Stimulated activated CD4-positive, alpha-beta T cell treated with anti-CD3 and anti-CD28 coated beads, Interleukin-1b, Interleukin-23, amount 100 ng/mL, for 24 hours (primary cell): ENCODE measurements at places on chromosomes 16 and 17.

DNA sequence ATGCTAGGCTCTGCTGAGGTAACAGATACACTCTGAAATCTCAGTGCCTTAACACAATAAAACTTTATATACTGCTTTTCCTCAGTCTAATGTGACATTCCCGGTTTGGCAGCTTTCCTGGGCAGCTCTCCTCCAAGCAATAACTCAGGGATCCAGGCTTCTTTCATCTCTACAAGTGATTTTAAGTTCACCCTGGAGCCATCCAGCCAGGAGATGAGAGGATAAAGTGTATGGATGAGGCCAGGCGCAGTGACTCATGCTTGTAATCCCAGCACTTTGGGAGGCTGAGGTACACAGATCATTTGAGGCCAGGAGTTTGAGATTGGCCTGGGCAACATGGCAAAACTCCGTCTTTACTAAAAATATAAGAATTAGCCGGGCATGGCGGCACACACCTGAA is 147.2 kb downstream of the UTP18 start:
- DNase-seq, result no peak

- DNase-seq, result peak; percentile 45
Observed at GRCh38 chr17:31842195-31843069, 16.6 kb downstream of the COPRS start.

GRCh38 chr17:45190503-45191255 is 29.0 kb downstream of the HEXIM2 start:
- no peak for DNase-seq

DNA sequence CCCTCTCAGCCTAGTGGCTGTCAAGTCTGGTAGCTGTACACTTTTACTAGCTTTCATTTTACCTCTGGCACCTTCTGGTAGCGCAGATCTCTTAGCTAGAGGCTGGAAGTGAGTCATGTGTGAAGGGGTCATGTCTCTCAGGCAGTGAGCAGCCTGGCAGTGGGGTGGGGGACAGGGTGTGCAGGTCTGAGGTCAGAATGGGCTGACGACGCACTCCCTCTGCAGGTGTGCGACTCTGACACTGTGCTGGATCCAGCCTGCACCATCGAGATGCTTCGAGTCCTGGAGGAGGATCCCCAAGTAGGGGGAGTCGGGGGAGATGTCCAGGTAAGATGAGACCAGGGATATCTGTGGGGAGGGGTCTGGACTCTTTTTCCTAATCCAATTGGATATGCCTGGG is 7.8 kb downstream of the HAS3 start:
- DNase-seq, result no peak

DNA sequence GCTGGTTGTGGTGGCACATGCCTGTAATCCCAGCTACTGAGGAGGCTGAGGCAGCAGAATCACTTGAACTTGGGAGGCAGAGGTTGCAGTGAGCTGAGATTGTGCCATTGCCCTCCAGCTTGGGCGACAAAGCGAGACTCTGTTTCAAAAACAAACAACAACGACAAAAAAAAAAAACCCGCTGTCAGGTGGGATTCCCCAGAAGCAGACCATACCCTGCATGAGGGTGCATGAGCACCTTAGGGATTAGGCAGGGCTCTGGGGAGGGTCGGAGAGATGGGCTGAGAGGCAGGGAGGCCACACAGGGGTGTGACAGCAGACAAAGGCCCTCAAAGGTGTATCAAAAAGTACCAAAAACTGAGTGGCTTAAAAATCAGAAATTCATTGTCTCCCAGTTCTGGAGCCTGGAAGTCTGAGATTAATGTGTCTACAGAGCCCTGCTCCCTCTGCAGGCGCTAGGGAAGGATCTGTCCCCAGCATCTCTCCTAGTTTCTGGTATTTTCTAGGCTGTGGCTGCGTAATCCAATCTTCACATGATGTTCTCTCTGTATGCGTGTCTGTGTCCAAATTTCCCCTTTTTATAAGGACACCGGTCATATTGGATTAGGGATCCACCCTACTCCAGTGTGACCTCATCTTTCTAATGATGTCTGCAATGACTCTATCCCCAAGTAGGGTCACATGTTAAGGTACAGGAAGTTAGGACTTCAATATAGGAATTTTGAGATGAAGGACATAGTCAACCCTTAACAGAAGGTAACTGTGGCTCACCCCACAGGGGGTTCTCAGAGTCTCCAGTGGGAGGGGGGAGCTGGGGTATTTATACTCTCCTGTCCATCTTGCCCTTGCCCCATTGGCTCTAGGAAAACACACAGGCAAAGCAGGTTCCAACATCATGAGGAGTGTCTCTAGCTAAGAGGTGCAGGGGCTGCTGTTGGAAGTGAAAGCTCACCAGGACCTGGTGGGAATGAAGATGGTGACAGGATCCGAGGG is 13.6 kb upstream of the TVP23A start:
- no peak for DNase-seq

DNA sequence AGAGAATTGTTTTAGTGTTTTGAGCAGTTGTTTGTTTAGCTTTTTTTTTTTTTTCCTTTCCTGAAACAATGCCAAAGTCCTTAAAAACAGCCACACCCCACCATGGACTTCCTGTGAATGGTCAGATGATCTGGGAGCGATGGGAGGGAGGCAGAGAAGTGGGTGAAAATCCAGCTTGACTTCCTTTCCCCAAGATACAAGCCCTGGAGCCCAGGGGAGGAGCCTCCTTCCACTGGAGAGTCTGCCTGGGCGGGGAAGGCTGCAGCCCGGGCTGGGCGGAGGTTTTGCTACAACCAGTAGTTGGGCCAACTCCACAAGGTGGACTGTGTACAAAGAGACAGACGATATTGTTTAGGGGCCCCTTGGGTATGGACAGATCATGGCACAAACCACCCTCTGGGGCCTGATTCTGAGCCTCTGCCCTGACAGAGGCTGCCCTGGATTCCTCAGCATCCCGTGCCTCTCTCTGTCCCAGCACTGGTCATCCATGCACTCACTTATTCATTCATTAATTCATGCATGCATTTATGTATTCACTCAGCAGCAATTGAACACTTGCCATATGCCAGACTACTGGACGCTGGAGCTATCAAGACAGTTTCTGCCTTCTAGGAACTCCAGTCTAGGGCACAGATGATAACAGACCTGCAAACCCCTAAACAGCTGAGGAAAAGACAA is 29.8 kb downstream of the WSB1 start:
- DNase-seq, result no peak

DNA sequence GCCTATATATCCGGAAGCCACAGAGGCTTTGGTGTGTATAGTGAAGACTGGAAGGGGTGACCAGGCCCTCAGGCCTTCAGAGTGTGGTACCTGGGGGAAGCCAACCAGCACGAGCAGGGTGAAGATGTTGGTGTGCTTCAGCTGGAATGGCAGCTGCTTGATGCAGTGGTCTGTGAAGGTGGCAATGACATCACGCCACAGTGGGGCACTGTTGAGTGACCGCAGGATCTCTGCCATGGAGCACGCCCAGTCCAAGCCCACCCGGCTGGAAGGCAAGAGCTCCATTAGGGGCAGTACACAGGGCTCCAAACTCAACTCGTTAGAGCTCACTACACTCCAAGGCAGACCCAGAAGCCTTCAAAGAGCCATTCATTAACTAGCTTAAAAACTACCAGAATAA is 68.5 kb upstream of the ATP2A3 start:
- DNase-seq, result no peak
